Endothelial cell of umbilical vein (primary cell): ENCODE measurements at places on chromosomes 11 and 22.

DNA sequence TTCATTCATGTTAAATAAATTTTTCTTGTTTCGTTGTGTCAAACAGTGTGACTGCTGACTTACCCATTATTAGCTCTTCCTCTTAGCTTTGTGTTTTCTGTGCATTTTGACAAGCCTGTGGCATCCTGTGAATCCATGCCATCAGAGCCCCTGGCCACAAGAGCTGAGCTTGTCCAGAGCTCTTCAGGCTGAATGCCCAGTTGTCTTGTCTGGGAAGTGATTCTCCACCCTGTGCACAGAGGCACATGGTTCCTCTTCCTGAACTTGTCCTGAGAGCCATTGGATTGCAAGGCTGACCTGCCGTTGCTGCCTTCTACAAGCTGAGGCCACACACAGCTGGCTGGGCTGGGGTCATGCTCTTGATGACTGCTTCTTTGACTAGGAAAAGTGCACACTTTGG lies 64.1 kb downstream of the PPP6R3 start:
- peak; percentile 31 for DNase-seq

DNA sequence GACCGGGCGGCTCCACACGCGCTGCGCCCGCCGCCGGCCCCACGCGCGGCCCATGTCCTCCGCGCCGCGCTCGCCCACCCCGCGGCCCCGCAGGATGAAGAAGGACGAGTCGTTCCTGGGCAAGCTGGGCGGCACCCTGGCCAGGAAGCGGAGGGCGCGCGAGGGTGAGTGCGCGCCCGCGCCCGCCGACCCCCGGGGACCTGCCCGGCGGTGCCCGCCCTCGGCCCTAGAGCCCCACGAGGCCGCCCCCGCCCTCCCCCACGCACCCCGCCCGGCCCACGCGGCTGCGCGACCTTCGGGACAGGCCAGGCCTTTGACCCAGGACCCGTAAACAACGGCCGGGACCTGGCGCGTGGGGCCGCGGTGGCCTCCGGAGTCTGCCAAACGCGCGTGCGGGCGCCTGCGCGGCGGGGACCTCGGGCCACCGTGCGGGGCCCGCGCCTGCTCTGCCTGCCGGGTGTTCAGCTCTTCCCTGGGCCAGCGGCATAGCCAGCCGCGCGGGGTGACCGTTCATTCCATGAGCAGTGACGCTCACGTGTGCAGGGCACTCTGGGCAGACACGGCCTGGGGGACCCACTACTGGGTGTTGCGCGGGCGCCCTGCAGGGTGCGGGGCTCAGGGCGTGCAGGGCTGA lies at the start of gene PARVB:
Gene PARVB (plus strand): TSS at position 15 of the 634 bp plus-strand sequence. CDS start 38 bp downstream, at position 53.
- no peak for DNase-seq

DNA sequence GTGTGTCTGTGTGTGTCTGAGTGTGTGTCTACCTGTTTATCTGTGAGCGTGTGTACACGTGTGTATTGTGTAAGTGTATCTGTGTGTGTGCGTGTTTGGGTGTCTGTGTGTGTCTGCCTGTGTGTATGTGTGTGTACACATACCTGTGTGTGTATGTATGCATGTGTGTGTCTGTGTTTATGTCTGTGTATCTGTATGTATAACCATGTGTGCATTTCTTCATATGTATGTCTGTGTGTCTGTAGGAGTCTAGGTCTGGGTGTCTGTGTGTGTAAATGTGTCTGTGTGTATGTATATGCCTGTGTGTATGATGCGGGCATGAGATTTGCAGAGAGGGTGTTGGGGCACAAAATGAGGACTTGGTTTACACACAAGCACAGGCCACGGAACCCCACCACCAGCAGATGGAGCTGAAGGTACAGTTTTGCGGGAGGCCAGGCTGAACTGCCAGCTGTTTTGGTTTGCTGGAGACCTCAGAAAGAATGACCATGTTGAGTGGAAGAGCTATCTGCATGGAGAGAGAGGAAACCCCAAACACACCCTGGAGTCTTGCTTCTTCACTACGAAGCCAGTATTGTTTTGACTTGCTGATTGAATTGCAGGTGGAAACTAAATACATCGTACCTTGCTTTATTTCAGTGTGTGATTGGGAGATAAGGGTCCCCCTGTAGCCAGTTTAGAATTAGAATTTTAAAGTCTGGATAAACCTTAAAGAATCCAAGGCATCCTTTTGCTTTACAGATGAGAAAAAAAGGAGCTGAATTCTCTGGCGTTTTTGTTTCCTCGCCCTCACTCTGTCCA lies 497.2 kb downstream of the NTM start:
- DNase-seq: peak; percentile 80

- DNase-seq: no peak
Measured at GRCh38 chr11:106288822-106289387, 211.4 kb downstream of the AASDHPPT start.

DNA sequence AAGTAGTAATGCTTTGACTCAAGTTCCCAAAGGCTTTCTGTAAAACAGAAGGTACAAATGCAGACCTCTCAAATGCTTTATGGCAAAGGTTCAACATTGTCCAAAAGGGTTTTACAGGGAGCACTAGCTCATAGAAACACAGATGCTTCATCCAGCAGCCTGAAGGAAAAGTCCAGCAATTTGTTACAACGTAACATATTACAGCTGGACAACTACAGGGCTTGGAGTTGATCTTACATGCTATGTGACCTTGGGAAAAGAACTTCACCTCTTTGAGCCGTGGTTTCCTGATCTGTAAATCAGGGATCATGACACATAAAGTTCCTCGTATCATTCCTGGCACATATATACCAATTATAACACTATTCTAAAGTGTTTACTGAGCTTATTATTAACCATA lies 84.9 kb downstream of the DDIAS start:
- peak; percentile 63 for DNase-seq

DNA sequence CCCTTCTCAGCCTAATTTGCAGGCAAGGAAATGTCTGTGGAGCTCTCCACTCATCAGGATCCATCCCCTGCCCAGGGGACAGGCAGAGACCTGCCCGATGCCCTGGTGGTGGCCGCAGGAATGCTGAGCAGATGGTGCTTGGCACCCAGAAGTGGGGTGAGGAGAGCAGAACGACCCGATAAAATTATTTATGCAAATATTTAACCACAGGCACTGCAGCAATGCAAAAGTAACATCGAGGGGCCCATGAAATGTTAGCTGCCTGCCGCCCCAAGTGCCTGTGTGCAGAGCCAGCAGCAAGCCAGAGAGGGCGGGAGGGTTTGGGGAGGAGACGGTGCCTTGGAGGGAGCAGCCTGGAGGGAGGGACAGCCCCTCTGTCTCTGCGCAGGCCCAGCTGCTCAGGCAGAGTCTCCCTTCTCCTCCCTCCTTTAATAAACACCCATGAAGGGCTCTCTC lies 205.5 kb downstream of the CTTN start:
- no peak for DNase-seq

GRCh38 chr11:101129203-101129943 lies at the start of gene PGR:
PGR (minus strand) TSS chr11:101129813; CDS start chr11:101129070, 743 bp downstream.
- DNase-seq: no peak

GRCh38 chr22:18070556-18071306 lies 7.1 kb upstream of the PEX26 start:
- DNase-seq: no peak
